Stimulated activated CD8-positive, alpha-beta memory T cell treated with anti-CD3 and anti-CD28 coated beads, Interleukin-7, amount 100 ng/mL, for 24 hours (primary cell): ENCODE measurements at places on chromosomes 6 and 20.

DNA sequence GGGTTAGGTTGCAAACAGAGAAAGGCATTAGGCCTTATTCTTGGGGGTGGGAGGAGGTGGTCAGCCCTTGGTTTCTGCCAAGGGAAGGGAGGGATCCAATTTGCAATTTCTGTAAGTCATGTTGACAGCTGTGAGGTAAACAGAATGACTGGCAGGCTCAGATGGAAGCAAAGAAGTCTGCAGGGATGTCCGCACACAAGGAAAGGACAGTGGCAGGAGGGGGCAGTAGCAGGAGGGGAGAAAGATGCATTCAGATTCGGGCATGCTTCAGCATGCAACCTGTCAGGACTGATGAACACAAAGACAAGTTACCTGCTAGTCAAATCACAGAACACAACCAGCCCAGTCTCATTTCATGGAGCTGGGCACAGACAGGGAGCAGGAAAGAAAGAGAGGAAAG, 217.9 kb upstream of the FOXA2 start:
- no peak for DNase-seq

GRCh38 chr6:3535776-3536435, 79.1 kb upstream of the SLC22A23 start:
- no peak for DNase-seq

- no peak for DNase-seq
Measured at GRCh38 chr20:38498909-38499308, 26.3 kb downstream of the RALGAPB start.

GRCh38 chr6:125114248-125114858, 39.2 kb upstream of the TPD52L1 start:
- no peak for DNase-seq

DNA sequence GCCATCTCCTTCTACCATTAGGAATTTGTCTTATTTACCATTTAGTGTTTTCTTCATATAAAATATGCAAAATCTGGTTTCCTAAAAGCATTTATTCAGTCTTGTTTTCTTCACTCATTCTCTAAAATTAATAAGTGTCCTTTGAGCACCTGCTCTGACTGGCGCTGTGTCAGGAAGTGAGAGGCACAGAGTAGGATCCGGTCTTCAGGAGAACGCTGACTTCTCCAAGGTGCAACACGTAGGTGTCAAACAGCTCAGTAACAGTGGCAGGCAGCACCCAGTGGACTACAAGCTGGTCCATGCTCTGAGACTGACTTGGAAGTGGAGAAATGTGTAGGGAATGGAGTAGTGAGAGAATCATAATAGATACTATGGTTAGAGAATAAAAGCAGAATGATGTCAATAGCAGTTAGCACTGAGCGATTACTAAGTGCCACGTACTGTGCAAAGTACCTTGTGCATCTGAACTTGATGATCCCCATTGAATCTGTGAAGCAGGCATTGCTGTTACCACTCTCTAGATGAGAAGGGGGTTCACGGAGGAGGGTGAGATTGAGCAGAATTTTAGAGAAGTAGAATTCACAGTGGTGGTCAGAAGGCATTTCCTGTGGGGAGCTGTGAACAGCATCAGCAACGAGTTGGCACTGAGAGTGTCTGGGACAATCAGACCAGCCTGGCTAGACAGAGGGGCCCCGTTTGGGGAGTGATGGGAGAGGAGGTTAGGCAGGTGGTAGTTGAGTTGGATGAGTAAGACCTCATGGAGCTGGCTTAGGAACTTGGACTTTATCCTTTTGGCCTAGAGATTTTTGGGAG, 569.8 kb downstream of the QKI start:
- DNase-seq: no peak

- no peak for DNase-seq
Measured at GRCh38 chr6:170084166-170084730, 206.6 kb downstream of the DLL1 start.

DNA sequence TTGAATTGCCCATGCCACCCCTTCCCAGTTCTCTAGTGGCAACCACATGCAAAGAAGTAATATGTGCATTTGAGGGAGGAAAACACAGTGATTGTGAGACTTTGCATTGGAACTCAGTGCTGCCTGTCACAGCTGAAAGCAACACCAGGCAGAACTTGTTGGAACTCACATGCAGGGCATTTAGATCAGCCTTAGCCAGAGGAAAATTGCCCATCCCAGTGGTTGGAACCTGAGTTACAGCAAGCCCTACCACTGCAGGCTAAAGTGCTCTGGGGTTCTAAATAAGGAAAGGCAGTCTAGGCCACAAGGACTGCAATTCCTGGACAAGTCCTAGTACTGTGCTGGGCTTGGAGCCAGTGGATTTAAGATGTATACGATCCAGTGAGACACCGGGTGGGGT, 245.3 kb upstream of the UFL1 start:
- no peak for DNase-seq

DNA sequence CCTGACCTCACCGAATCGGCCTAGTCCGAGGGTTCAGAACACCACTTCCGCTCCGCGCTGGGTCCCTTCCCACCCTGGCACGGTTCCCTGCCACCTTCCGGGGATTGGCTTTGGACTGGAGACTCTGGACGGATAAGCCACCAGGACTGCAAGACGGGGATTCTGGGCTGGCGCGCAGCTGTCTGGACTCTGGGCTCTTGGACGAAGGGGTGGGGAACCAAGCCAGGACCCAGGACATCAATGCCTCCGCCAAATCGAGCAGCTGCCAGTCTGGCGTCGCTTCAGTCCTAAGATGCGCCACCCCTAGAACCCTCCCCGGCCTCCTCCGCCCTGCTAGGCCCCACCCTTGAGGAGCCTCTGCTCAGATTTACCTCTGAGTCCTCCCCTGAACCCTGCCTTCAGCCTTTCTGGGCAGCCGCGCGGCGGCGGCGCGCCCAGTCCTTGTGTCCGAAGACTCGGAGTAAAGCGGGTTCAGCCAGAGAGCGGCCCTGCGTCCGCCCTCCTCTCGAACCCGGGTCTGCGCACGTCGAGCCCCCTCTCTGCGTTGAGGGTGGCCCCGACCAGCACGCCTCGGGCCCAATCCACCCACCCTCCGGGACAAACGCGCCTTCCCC, 1.2 kb downstream of the KCNK17 start:
- no peak for DNase-seq
